ENCODE measurements at places on chromosomes 2 and 18. TPM values are rescaled to one million over a fixed set of nuclear protein-coding genes. Genes with fewer than 3 reads are reported as not detected.

DNA sequence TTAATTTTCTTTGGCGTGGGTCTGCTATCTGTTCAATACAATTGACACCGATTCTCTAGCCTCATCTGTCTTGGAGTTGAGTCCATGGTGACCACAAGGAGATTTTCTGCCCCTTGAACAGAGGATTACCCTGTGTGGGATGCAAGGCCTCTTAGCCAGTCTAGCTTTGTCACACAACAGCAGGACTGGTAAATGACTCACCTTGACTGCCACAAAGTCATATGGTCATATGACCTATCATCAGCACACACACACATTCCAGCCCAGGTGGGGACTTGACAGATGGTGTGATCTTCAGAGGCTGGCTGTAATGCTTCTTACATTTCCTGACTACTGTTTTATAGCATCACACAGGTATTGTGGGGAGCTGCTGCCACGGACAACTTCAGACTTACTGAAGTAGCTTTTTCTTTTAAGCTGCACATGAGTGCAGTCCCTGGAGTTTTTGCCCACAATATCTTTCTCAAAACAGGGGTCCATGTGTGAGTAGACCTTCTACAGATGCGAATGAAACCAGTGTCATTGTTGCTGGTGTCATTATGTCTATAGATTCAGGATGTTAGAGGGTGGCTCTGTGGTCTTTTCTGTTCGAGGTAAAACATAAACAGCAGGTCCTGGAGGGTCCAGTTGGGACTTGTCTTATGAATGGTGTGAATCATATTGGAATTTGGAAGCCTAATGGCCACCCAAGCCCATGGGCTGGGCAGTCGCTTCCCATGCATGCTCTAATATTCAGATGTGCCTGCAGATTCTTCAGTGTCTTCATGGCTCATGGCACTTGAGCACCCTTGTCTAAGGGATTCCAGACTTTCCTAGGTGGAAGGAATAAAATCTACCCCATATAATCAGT, 18.6 kb upstream of the ACOXL start:
- no peak for DNase-seq
- H3K27me3 ChIP-seq: no peaks in the 10 kb centered on the region
- H3K4me1 ChIP-seq: no peaks in the 10 kb centered on the region
- H3K4me3 ChIP-seq: no peak overlapping the region

- H3K4me3 ChIP-seq: no peak overlapping the region
- no peak for DNase-seq
Observed at GRCh38 chr18:57077786-57078552, 68.9 kb upstream of the BOD1L2 start.

- no peak overlapping the region for H3K27ac ChIP-seq
- H3K36me3 ChIP-seq: no peaks in the 10 kb centered on the region
- H3K27me3 ChIP-seq: no peaks in the 10 kb centered on the region
- H3K4me1 ChIP-seq: no peaks in the 10 kb centered on the region
- no peak overlapping the region for H3K4me3 ChIP-seq
Observed at GRCh38 chr2:83016343-83017110, 1442.6 kb downstream of the SUCLG1 start.

The GBX2 gene
- total RNA-seq: 1.9 TPM

The KRTCAP3 gene
- total RNA-seq: not detected

DNA sequence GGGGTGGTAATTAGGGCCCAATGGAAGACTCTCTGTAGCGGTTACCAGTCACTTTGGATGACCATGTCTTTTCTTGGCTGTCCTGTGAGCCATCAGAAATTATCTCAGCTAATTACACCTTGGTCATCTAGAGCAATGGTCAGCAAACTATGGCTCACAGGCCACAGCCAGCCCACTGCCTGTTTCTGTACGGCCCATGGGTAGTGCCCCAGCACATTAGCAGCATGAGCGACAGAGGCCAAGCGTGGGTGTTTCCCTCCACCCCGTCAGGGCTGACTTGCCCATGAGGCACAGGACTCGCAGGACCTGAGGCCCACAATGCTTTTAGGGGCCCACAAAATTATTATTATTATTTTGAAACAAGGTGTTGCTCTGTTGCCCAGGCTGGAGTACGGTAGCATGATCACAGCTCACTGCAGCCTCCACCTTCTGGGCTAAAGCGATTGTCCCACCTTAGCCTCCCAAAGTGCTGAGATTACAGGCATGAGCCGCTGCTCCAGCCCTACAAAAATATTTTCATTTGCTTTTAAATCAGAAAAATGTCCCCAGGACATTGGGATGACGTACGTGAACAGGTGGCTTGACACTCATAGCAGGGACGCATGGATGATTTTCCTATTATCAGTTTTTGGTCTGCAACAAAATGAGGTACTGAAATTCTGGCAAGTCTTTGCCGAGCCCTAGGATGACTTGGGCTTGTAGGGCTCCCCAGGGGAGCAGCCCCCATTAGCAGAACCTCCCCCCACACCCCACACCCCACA, 29.3 kb upstream of the CEP68 start:
- H3K27me3 ChIP-seq: no peaks in the 10 kb centered on the region
- H3K27ac ChIP-seq: no peak overlapping the region
- no peak overlapping the region for H3K4me3 ChIP-seq
- peaks cover 2% of the 10 kb centered on the region for H3K36me3 ChIP-seq
- peaks cover 11% of the 10 kb centered on the region for H3K4me1 ChIP-seq
- no peak for DNase-seq
